Central memory CD8-positive, alpha-beta T cell (primary cell): ENCODE measurements at places on chromosomes 12 and 14.

DNA sequence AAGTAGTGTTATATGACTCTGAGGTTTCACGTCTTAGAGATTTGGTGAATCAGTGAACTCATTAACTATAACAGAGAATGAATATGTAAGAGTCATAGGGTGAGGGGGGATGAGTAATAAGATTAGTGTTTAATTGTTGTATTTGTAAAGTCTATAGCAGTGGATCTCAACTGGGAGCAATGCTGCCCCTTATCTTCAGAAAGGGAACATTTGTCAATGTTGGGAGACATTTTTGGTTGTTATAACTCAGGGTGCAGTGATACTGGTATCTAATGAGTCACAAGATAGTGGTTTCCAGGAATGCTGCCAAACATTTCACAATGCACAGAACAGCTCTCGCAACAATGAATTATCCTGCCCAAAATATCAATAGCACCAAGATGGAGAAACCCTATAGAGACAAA lies 1193.7 kb downstream of the GALC start:
- DNase-seq = no peak

- DNase-seq = no peak
Observed at GRCh38 chr14:60815371-60815770, 80.8 kb downstream of the MNAT1 start.

DNA sequence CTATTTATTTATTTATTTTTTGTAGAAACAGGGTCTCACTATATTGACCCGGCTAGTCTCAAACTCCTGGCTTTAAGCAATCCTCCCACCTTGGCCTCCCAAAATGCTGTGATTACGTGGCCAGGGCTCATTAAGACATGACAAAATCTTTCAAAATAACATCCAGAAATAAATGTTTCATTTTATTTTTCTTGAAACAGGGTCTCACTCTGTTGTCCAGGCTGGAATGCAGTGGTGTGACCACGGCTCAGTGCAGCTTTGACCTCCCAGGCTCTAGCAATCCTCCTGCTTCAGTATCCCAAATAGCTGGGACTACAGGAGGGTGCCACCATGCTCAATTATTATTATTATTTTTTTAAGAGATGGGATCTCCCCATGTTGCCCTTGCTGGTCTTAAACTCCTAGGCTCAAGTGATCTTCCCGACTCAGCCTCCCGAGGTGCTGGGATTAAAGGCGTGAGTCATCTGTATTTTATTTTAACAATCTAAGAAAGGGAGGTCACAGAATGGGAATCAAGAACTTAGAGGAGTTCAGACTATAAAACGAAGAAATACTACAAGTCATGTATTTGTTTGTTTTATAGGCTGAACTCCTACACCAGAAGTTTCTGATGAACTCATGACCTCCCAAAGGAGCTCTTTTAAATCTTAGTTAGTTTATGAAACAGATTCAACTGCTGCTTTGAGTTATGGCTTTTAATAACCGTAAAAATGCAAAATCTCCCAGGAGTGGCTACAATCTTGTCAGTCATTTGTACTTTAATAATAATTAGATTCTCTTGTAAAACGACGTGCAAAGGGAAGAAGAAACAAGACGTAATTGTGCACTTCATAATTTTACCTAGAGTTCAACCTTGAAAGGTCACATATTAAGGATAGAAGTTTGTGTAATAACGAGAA lies 2.1 kb upstream of the TMEM263 start:
- DNase-seq = no peak

DNA sequence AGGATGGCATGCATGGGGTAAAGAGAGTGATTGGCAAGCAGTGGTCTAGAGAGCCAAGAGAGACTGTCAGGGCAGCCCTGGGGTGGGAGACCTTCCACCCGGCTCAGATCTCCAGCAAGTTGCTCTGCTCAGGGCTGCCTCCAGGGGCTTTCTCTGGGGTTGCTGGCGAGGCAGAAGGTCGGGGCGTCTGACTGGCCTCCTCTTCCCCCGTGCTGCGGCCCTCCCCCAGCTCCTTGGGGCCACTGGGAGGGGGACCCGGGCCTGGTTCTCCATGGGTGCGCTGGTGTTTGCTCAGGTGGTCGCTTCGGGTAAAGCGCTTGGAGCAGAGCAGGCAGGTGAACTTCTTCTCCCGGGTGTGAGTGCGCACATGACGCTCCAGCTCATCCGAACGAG lies 6.6 kb upstream of the AAAS start:
- no peak for DNase-seq

- DNase-seq = no peak
Observed at GRCh38 chr12:124744659-124745464, 118.8 kb downstream of the SCARB1 start.

DNA sequence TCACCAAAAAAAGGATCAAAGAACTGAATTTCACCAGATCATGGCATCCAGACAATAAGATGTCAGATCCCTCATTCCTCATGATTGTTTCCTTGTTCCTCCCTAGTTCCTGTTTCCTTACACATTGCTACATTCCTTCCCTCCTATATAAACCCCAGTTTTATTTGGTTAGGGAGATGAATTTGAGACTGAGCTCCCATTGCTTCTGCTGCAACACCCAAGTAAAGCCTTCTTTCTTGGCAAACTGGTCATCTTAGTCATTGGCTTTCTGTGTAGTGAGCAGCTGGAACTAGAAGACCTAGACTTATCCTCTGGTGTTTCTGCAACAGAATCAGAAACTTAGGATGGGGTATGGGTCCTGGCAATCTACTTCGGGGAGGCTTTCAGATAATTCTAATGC lies 217.9 kb downstream of the NOVA1 start:
- DNase-seq = no peak

- DNase-seq = no peak
Observed at GRCh38 chr12:114000861-114001260, 34.7 kb upstream of the RBM19 start.

GRCh38 chr12:95998611-95999286 lies 2.6 kb upstream of the HAL start:
- DNase-seq = no peak

DNA sequence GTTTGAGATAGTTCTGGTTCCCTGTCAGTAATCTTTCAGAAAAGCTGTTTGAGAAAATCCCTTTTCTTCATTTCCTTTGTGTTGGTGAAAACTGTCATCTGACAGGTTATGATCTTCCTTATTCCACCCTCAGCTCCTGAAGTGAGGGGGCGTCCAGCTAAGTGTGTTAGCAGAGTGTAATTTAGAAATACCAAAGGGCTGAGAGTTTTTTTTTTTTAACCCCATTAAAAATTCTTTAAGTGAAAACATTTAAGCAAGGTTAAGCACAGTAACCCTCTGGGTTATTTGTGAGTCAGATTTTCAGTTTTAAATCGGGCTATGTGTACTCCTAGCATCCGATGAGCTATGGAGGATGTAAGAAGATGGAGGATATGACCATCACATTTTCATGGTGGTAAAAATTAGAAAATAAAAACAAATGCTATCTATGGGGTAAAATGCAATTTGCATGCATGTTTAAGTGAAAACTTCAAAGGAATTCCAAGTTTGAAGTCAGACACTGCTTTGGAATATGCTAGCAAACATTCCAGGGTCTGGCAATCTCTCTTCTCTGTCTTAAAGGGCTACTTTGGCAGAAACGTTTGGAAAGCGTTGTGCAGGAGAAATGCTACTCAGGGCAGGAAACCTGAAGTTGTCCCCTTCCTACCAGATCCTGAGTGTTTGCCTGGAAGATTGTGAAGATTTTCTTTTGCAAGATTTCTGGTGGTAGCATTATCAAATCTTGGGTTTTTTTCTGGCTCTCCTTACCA lies 197.0 kb upstream of the PRICKLE1 start:
- DNase-seq = no peak

GRCh38 chr12:10361084-10361483 lies 28.8 kb downstream of the KLRK1 start:
- DNase-seq = no peak

- no peak for DNase-seq
Observed at GRCh38 chr12:79895071-79895470, 39.8 kb downstream of the PPP1R12A start.

- no peak for DNase-seq
Observed at GRCh38 chr14:65206448-65207096, 104.3 kb upstream of the MAX start.

DNA sequence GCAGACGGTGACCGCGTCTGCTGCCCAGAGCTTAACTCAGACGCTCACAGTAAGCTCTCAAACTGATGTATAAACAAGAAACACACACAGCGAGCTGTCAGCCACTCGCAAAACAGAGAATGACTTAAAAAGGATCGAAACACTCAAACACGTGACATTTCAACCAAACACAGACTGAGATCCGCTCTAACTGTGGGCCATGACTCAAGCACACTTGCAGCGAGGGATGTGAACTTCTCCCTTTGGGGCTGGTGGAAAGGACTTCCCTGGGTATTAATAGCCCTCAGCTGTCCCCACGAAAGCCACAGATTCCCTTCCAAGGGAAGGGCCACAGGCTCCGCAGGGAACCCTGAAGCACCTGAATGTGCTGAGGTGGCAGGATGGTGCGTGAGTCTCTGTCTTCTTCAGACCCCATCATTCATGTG lies 29.1 kb downstream of the CCDC88C start:
- DNase-seq = no peak

- DNase-seq = no peak
Observed at GRCh38 chr12:114294303-114294685, 111.7 kb downstream of the TBX5 start.

DNA sequence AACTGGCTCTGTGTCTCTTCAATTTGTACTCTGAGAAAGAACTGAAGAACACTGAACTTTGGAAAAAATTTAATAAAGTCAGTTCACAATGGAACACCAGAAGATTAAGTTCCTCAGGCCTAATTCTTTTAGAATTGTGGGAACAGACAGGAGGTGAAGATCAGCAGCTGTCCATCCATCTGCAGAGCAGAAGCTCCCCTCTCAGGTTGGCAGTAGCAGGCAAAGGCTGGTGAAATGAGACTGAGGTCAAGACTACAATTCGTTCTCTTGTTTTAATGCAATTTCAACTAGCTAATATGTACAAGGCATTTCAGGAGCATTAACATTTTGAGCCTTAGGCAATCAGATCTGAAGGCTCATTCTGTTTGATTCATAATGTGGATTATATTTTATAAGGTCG lies 10.3 kb upstream of the TRHDE start:
- no peak for DNase-seq

GRCh38 chr14:32078858-32079216 lies 1.7 kb downstream of the ARHGAP5 start:
- DNase-seq = no peak

- DNase-seq = no peak
Observed at GRCh38 chr12:69886109-69886508, 61.1 kb downstream of the MYRFL start.

GRCh38 chr12:96770219-96771102 lies 136.6 kb upstream of the NEDD1 start:
- DNase-seq = no peak

DNA sequence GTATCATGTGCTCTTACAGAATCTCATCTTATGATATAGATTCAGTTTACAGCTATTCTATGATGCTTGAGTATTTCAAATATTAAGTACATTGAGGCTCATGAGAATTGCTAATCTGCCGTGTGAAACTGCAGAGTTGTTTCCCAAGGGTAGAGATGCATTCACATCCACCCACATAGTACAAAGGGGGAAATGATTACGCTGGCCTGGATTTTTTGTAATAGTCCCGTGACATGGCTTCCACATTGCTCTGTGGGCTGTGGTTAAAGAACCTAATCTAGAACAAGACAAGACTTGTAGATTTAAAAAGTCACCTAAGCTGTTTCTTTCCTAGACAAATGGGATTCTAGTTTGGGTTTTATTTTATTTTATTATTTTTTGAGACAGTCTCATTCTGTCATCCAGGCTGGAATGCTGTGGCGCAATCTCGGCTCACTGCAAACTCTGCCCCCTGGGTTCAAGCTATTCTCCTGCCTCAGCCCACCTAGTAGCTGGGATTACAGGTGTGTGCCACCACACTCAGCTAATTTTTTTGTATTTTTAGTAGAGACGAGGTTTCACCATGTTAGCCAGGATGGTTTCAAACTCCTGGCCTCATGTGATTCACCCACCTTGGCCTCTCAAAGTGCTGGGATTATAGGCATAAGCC lies 13.0 kb upstream of the RIOX1 start:
- no peak for DNase-seq

DNA sequence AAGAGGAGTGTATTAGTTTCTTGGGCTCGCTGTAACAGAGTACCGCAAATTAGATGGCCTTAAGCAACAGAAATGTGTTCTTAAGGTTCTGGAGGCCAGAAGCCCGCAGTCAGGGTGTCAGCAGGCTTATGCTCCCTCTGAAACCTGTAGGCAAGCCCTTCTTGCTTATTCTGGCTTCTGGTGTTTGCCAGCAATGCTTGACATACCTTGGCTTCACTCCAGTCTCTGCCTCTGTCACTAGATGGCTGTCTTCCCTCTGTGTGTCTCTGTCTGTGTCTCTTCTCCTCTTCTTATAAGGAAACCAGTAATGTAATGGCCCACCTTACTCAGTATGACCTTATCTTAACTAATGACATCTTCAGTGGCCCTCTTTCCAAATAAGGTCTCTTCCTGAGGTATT lies 85.1 kb downstream of the DERA start:
- no peak for DNase-seq

DNA sequence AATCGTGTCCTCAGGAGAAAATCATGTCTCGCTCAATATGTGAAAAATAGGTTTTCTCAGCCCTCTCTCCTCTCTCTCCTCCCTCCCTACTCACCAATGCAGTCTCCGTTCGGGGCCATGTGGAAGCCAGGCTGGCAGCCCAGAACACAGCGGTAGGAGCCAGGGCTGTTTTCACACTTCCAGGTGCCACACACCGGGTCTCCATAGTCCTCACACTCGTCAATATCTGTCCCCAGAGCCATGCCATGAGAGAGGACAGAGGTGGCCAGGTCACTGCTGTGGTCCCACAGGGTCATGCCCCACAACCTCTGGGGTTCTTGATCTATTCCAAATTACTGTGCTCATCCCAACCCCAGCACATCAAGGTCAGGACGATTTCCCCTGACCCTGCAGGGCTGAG lies 13.5 kb downstream of the ISCA2 start:
- no peak for DNase-seq

GRCh38 chr14:91258876-91259275 lies 14.4 kb upstream of the GPR68 start:
- DNase-seq = no peak

- no peak for DNase-seq
Observed at GRCh38 chr14:23612354-23612732, 23.8 kb upstream of the DHRS2 start.

DNA sequence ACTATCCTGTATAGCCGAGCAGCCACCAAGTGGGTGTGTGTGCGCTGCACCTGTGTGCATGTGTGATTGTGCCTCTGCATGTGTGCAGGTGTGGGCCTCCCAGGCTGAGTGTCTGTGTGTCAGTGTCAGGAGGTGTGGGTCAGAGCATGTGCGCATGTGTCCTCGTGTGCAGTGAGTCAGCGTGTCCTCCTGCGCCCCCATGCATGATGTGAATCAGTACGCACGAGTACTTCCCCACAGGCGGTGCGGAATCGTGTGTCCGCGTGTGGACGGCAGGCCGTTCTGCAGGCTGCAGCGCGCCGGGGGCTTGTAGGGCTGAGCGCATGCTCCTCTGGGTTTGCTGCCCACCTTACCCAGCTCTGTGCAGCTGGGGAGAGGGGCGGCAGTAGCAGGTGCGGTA lies 34.2 kb downstream of the DTX1 start:
- no peak for DNase-seq

- no peak for DNase-seq
Observed at GRCh38 chr12:120368789-120369602, at the start of gene MSI1. Gene MSI1, minus strand, starts transcription at chr12:120369164. Its CDS starts 73 bp downstream, at chr12:120369091.
